ENCODE measurements at places on chromosomes 1 and 21. TPM values are rescaled to one million over a fixed set of nuclear protein-coding genes. Genes with fewer than 3 reads are reported as not detected.

The TPTE gene
- total RNA-seq: not detected

The STYXL2 gene
- total RNA-seq: 7.7 TPM

The PHACTR4 gene
- 18.6 TPM for total RNA-seq

The MCOLN3 gene
- total RNA-seq: 3.0 TPM

The SMG5 gene
- total RNA-seq: 63.6 TPM

The FAM78B gene
- 8.9 TPM for total RNA-seq

The CD244 gene
- 0.16 TPM for total RNA-seq

The TNFRSF18 gene
- not detected for total RNA-seq

The OLIG2 gene
- 5.8 TPM for total RNA-seq

The CFHR3 gene
- 0.22 TPM for total RNA-seq

The DMBX1 gene
- 0.55 TPM for total RNA-seq

The LAMTOR2 gene
- 30.1 TPM for total RNA-seq

The ANGPTL1 gene
- 62.8 TPM for total RNA-seq

The CFAP74 gene
- total RNA-seq: 0.27 TPM

The CRYBG2 gene
- total RNA-seq: 1.9 TPM

The RGS2 gene
- 67.5 TPM for total RNA-seq

The RNF223 gene
- total RNA-seq: not detected

The PCP4L1 gene
- total RNA-seq: 31.3 TPM

The TBX19 gene
- 1.8 TPM for total RNA-seq

The SEC16B gene
- 16.1 TPM for total RNA-seq

The MAPKAPK2 gene
- 22.0 TPM for total RNA-seq

The IL19 gene
- not detected for total RNA-seq

The ORC1 gene
- total RNA-seq: 3.1 TPM

The TMEM222 gene
- total RNA-seq: 25.9 TPM

The EXTL1 gene
- 1.6 TPM for total RNA-seq

The OR10J4 gene
- total RNA-seq: not detected

The SELP gene
- 9.5 TPM for total RNA-seq

The KCNK1 gene
- total RNA-seq: 8.7 TPM

The CHI3L1 gene
- 6.3 TPM for total RNA-seq

The MIXL1 gene
- not detected for total RNA-seq

The S100PBP gene
- 96.8 TPM for total RNA-seq

The PLD5 gene
- total RNA-seq: 9.5 TPM

The PRR9 gene
- not detected for total RNA-seq

The MGST3 gene
- 73.8 TPM for total RNA-seq

The NUP210L gene
- total RNA-seq: 0.11 TPM

The WASF2 gene
- total RNA-seq: 34.2 TPM

The OR2W3 gene
- 0.44 TPM for total RNA-seq

The NMNAT2 gene
- total RNA-seq: 7.5 TPM

The S100A8 gene
- total RNA-seq: 23.5 TPM

The MAP10 gene
- 4.6 TPM for total RNA-seq

The CSMD2 gene
- 9.2 TPM for total RNA-seq

The FAM72B gene
- total RNA-seq: 3.7 TPM

The SLC45A1 gene
- total RNA-seq: 2.3 TPM

The SGIP1 gene
- 108 TPM for total RNA-seq

The HP1BP3 gene
- total RNA-seq: 462 TPM

The OR2L3 gene
- total RNA-seq: 0.33 TPM

The KIF26B gene
- 10.1 TPM for total RNA-seq

The LCE3E gene
- not detected for total RNA-seq

The SASS6 gene
- 12.3 TPM for total RNA-seq

The CTBS gene
- 31.9 TPM for total RNA-seq

The ABCA4 gene
- 113 TPM for total RNA-seq

The SPATA6 gene
- 32.6 TPM for total RNA-seq

Measured in camera-type eye (tissue), 1 donor.